ENCODE measurements at places on chromosomes 4 and X. TPM values are rescaled to one million over a fixed set of nuclear protein-coding genes. Genes with fewer than 3 reads are reported as not detected.

Gene SYTL4
- 2.8 TPM for total RNA-seq

Gene COX7B2
- total RNA-seq = not detected

Gene KCNIP4
- not detected for total RNA-seq

Gene JAKMIP1
- not detected for total RNA-seq

Gene NUP62CL
- 14.8 TPM for total RNA-seq

Gene FAM114A1
- total RNA-seq = 34.2 TPM

Gene VCX2
- total RNA-seq = not detected

Gene TEX11
- not detected for total RNA-seq

Gene FOXP3
- 0.12 TPM for total RNA-seq

Gene KLHL4
- 3.1 TPM for total RNA-seq

Gene CCDC120
- total RNA-seq = 3.4 TPM

Gene GLOD5
- total RNA-seq = not detected

Gene GUCY1B1
- total RNA-seq = 0.25 TPM

Gene TIGD2
- 4.2 TPM for total RNA-seq

Gene UCHL1
- total RNA-seq = 1,029 TPM

Gene CLDN34
- total RNA-seq = not detected

Gene POLN
- 0.60 TPM for total RNA-seq

Gene G6PD
- total RNA-seq = 1,563 TPM

Gene HSFX4
- not detected for total RNA-seq

Gene OPHN1
- 1.2 TPM for total RNA-seq

Gene CSN1S1
- total RNA-seq = not detected

Gene DMP1
- total RNA-seq = not detected

Gene HPGD
- 59.7 TPM for total RNA-seq

Gene FGF13
- not detected for total RNA-seq

Gene MSX1
- total RNA-seq = 11.8 TPM

Gene RIPPLY1
- total RNA-seq = not detected

Gene TRPC5OS
- not detected for total RNA-seq

Gene AGTR2
- total RNA-seq = not detected

Gene RPS6KA6
- total RNA-seq = 5.7 TPM

Gene MAGEA9
- total RNA-seq = not detected

Gene NEIL3
- total RNA-seq = 13.0 TPM

Gene DUSP9
- 1.6 TPM for total RNA-seq

Measured in A549 treated with CORT108297 at 1 μM for 4 hours (cell line).